Activated T-cell treated with anti-CD3 and anti-CD28 coated beads for 4 hours (primary cell): ENCODE measurements at places on chromosomes 1 and 21.

DNA sequence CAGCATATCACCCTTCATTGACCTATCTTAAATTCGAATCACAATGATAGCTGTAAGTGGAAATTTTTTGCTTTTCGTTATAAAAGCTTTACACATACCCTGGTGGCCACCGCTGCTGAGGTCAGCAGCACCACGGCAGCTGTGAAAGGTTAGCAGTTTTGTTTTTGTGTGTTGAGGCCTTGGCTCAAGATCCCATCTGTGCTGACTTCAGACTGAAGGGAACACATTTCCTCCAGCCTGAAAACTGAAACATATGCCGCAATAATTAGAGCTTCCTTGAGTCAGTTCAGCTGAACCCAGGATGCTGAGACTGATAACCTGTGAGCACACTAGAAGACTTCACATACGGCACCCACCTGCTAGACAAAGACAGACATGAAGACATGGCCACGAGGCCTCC is 103.0 kb downstream of the SMYD3 start:
- no peak for DNase-seq

GRCh38 chr1:93056214-93056613 is 22.9 kb upstream of the MTF2 start:
- DNase-seq, result no peak

- no peak for DNase-seq
Measured at GRCh38 chr1:226306425-226306824, 2.5 kb downstream of the LIN9 start.

DNA sequence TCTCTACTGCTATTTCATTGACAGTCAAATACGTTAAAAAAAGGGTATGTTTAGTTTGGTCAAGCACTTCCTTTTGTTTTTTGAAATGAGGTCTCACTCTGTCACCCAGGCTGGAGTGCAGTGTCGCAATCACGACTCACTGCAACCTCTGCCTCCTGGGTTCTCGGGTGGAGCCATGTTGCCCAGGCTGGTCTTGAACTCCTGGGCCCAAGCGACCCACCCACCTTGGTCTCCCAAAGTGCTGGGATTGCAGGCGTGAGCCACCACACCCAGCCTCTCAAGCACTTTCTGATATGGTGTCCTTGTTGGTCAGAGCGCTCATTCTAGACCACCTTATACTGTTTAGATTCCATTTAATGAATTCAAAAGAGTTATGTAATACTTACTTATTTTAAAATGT is 20.9 kb upstream of the RHBDL2 start:
- DNase-seq, result no peak

GRCh38 chr1:229037806-229038405 is 233.0 kb upstream of the RAB4A start:
- DNase-seq, result no peak

DNA sequence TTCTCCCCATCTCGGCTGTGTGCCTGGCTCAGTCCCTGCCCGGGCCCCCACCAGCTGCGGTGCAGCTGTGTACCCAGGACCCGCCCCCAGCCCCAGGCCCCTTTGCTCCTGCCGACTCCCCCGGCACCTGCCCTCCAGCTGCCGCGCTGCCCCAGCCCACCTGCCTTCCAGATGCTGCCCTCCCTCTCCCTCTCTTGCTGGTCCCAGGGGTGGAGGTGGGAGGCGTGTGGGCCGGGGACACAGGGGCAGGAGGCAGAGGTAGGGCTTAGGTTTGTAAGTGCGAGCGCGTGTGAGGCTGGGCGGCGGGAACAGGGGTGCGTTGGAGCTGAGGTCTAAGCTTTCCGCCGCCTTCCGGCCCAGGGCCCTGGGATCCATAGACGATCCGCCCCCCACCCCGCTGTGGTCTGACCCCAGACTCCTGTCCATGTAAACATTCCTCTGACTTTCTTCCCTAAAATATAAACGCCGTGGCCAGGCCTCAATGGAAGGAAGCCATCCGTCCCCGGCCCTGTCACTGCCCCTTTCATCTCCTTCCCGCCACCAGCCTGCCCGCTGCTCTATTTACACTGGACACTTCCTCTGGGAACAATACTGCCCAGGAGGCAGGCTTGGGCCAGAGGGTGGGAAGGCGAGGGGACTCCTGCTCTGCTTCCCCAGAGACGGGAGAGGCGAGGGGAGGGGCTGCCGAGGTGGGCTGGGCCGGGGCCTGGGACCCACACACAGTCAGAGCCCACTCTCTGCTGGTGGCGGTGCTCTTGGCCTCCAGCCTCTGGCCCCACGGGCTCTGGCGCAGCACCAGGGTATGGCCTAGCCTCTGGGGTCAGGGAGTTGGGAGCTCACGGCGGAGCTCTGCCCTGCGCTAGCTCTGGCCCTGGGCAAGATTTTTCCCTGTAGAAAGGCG is 128.3 kb downstream of the CASZ1 start:
- no peak for DNase-seq

DNA sequence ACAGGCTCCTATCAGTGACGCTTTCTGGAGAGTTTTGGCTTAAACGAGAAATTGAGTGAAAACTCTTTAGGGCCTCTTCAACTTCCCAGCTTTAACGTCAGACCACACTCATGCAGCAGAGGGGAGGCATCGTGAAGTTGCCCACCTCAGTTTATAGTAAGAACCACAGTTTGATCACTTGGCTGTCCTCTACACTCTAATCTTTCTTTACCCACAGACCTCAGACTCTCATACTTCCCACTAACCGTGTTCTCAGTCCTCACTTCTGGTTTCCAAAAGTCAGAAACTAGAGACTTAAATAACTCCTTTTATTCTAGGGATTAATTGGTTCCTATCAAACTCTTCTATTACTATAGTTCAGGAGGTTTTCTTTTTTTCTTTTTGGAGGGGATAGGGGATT is 302.2 kb downstream of the NTNG1 start:
- DNase-seq, result no peak

DNA sequence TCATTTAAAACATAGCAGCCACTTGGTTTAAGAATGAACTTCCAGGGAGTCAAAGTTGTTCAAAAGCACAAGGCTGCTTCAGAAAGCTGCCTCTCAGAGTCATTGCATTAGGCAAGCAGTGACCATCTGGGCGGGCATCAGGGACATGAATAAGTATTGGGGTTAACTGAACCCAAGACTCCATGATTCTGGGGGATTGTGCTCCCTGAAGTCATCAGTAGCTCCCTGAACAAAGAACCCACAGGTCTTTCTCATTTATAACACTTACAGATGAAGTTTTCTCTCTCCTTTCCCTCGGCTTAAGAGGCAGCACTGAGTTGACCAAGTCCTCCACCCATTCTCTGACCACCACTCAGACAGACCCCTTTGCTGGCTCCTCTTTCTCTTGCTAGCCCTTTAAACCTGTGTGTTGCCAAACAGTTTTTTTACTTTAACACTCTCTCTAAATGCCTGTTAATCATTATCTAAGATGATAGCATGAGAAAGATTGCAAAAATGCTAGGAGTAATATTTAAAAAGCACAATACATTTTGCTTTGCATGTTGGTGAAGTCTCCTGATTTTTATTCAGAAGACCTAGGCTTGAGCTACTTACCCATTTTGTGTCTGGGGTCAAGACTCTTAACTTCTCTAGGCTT is 77.0 kb upstream of the ARHGAP29 start:
- DNase-seq, result no peak

DNA sequence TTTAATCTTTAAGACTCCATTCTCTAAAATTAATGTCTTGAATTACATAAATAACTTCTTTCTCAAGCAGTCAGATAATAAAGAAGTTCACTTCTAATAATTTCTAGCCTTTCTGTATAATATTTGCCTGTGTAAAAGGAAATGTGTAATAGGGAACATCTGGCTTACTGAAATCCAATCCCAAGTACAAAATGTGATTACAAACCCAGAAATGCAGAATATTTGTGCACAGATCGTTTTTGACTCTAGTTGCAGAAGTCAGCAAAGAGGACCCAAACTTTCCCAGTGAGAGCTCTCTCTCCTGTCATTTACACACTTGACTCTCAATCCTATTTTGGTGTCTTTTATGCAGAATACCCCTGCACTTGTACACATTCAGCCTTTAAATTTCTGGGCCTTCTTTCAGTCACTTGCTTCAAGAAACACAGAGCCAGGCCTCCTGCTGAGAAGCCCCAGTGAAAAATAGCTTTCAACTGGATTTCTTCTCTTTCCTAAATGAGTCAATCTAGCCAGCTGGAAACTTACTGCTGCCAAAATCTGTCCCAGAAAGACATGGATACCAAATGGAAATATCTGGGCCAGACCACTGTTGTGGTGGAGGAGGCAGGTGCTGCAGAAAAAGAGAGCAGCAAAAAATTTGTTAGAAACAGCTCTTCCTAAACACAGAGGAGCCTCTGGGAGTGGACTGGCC is 68.5 kb upstream of the ADAM30 start:
- DNase-seq, result no peak

DNA sequence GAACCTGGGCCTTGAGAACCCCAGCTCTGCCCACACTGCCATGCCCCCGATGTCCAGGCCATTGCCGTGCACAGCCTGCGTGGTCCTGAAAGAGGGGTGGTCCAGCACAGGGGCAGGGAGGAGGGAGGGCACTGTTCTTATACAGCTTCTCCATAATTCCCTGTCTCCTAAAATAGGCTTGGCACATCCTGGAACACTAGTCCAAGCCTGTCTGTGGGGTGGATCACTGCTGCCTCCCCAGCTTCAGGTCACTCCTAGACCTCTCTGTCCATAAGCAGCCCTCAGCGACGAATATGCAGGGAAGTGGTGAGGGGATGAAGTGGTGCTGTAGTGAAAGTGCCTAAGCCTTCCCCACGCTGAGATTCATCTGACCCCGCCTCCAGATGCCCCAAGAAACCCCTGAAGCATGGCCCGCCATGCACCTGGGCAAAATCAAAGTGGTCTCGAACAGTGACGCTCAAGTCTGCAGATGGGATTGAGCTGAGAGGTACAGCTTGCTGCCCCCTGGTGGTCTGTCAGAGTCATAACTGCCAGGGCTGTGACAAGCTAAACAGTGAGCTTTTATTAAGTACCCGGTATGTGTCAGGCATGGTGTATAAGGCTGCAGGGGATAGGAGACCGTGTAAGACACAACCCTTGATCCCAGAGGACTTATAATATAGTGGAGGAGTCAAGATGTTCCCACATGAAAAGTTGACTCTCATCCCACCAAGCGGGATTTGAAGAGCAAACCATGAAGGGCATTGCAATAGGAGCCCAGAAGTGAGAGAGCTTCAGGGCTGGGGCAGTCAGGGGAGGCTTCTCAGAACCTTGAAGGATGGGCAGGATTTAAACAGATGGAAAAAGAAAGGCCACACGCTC is 66.6 kb downstream of the FAM163A start:
- DNase-seq, result peak; percentile 58
